Activated T-cell treated with anti-CD3 and anti-CD28 coated beads, Interleukin-2, amount 50 U/mL, for 24 hours (primary cell): ENCODE measurements at places on chromosomes 7 and 10.

DNA sequence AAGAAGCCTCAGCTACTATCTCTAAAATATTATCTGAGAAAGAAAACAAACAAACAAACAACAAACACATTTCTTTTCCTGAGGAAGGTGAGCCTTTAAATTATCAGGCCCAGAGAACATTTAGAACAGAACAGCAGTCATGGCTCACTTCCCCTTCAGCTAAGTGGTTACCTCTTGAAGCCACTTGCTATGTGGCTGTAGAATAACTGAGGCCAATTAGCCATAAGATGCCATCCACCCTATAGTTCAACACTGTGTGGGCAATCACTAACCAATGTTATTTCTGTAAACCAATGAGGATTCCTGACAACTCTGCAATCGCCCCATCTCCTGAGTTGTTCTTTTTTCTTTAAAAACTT, 3.7 kb upstream of the UPP1 start:
- no peak for DNase-seq

DNA sequence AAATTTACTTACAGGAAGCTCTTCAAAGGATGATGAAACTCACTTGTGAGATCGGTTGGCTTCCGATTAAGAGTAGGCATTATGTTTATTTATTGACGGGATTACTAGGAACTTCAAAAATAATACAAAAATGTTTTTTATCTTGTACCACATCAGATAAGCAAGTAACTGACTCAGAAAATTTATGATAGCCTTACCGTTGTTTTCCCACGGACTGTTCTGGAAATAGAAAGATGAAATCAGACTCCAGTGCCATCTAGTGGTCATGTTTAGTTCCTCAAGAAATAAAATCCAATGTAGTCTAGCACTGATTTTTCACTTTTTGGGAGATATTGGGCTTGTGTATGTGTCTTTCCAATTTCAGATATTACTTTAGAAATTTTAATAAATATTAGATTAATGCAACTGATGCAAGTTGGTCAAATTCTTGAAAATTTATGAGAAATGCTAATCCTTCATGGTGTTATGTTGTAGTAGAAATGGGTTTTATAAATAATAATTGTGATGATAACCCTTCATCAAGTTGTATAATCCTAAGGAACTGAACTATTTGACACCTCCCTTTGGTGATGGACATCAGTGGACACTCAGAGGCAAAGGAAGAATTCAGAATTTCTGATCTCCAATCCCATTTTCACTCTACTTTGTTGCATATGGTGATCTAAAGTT, 168.8 kb downstream of the TMEM26 start:
- DNase-seq: no peak

DNA sequence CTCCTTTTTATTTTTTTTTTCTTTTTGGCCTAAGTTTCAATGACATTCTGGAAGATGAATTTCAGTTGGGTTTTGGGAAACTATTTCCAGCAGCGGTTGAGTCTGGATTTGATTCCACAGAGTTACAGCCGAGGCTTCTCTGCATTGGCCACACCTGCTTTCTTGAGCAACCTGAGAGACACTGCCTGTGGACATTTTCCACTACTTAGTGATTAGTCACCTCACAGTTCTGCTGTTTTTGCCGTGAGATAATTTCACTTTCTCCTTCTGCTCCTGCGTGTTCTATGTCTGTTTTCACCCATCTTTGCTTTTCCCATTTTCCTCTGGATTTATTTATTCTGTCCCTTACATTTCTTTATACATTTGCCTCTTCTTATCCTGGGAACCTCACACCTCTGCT, 243.0 kb downstream of the BICC1 start:
- DNase-seq: no peak

- DNase-seq: peak; percentile 67
These were observed 1.1 kb upstream of the GSTO2 start for GRCh38 chr10:104267721-104268404.

DNA sequence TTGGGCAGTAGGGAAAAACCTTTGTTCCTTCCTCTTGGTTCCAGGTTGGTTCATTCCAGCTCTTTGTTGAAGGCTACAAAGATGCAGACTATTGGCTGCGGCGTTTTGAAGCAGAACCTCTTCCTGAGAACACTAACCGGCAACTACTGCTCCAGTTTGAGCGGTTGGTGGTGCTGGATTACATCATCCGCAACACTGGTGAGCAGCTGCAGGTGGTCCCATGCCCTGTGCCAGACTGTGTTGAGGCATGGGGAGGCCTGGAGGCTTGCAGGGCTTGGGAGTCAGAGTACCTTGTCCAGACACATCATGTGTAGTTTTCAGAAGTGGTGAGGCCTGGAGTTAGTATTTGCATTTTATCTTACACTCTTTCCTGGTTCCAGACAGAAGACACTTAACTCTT, 16.3 kb downstream of the PI4K2A start:
- DNase-seq: no peak

GRCh38 chr10:124626759-124627380, 117.3 kb downstream of the FAM53B start:
- peak; percentile 71 for DNase-seq

DNA sequence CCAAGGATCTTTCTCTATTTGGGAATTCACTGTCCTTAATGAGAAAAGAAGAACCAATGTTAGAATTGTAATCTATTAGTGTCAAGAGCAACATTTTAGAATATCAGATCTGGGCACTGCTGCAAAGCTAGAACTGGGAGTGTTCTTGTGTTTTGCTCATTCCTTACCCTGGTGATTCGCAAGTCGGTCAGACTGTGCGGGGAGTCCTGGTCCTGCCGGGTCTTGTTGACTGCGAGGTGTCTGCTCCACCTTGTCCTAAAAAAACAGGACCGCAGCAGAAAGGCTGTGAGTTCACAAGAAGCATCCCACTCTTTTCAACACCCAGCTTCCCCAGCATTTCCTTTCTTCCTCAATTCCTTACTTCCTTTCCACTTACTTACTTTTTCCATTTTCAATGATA, 79.0 kb downstream of the GRB10 start:
- DNase-seq: no peak

GRCh38 chr7:48259463-48260280, 88.4 kb downstream of the ABCA13 start:
- DNase-seq: no peak

GRCh38 chr10:7593063-7593462, 73.7 kb downstream of the ITIH5 start:
- no peak for DNase-seq

GRCh38 chr7:4745971-4746919, 29.2 kb upstream of the AP5Z1 start:
- DNase-seq: no peak

- DNase-seq: no peak
These were observed 64.6 kb downstream of the HERPUD2 start for GRCh38 chr7:35630024-35630972.

DNA sequence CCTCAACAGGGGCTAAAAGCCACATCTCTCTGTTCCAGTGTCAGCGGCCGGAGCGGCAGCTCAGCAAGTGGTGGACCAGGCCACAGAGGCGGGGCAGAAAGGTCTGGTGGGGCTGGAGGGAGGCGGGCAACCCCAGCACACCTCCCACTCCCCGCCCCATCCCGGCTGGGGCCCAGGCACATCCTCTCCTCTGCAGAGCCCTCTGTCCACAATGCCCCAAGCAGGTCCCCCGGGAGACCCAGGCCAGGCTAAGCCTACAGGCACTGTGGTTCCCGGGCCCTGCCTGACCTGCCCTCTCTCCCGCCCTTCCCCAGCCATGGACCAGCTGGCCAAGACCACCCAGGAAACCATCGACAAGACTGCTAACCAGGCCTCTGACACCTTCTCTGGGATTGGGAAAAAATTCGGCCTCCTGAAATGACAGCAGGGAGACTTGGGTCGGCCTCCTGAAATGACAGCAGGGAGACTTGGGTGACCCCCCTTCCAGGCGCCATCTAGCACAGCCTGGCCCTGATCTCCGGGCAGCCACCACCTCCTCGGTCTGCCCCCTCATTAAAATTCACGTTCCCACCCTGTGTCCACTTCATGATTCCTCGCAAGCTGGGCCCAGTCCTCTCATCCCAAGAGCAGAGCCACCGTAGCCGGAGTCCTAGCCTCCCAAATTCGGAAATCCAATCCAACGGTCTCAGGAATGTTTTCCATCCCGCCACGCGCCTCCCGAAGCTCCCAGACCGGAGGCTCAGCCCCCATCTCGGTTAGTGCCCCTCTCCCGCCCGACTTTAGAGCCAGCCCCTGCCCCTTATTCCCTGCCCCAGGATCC, 2.1 kb downstream of the ADIRF start:
- DNase-seq: no peak

DNA sequence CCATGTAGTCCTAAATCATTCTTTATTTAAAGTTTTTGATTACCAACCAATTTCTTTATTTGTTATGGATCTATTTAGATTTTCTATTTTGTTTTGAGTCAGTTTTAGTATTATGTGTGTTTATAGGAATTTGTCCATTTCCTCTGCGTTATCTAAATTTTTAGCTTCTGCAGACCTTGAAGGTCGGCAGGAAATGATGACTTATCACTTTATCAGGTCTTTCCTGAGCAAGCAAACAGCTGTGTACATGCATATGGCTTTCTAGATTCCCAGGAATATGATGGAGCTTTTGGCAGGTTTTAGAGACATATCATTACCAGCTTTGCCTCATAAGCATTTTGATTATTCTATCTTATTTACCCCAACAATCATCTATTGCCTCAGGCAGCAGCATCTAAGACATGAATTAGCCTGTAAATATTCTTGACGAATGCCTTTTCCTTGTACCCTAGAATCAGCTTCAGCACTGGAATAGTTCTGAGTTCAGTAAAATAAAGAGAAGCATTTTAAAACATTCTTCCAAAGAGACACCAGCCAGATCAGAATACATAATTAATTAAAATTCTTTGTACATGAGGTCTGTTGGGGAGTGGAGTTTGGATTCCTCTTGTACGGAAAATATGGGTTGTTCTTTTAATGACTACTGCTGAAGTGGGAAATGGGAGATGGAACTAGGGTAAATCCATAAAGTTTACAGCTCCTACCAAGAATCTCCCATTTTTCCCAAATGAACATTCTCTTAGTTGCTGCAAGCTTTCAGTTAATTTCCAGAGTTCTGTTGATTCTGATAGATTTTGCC, 408.8 kb upstream of the SEMA3C start:
- no peak for DNase-seq

- peak; percentile 68 for DNase-seq
These were observed 49.5 kb downstream of the CHN2 start for GRCh38 chr7:29243910-29244655.

- DNase-seq: no peak
These were observed 178.5 kb downstream of the AMPH start for GRCh38 chr7:38452681-38453108.

DNA sequence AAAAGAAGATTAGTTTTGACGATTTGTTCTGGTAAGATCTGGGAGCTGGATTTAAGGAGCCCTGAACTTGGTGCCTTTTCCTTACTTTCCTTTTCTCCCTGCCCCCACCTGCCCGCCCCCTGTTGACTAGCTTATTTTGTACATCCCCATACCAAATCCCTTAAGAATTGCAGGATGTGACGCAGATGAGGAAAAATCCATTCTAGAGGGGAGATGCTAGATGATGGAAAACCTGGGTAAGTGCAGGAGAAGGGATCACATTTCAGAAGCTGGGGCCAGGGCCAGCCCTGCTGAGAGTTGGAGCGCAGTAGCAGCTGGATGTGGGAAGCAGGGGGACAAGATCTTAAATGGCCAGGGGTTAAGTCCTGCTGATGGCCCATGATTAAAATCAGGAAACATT, 93.9 kb downstream of the CCDC3 start:
- DNase-seq: no peak

- DNase-seq: no peak
These were observed 50.1 kb upstream of the PRKAR1B start for GRCh38 chr7:776992-777727.

DNA sequence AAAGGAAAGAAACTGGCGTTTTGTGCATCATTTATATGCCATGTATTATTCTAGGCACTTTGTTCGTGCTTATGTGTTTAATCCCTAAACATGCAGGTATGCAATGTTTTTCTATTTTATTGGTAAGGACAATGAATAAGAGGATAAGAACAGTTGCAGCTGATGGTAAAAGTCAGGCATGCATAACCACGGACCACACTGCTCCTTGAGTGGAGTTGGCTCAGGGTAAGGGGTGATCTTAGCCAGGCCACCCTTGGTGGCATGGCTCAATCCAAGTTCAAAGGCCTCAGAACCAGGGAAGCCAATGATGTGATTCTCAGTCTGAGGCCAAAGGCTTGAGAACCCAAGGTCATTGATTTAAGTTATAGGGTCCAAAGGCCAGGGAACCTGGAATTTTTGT, 1068.1 kb downstream of the NRG3 start:
- DNase-seq: no peak

DNA sequence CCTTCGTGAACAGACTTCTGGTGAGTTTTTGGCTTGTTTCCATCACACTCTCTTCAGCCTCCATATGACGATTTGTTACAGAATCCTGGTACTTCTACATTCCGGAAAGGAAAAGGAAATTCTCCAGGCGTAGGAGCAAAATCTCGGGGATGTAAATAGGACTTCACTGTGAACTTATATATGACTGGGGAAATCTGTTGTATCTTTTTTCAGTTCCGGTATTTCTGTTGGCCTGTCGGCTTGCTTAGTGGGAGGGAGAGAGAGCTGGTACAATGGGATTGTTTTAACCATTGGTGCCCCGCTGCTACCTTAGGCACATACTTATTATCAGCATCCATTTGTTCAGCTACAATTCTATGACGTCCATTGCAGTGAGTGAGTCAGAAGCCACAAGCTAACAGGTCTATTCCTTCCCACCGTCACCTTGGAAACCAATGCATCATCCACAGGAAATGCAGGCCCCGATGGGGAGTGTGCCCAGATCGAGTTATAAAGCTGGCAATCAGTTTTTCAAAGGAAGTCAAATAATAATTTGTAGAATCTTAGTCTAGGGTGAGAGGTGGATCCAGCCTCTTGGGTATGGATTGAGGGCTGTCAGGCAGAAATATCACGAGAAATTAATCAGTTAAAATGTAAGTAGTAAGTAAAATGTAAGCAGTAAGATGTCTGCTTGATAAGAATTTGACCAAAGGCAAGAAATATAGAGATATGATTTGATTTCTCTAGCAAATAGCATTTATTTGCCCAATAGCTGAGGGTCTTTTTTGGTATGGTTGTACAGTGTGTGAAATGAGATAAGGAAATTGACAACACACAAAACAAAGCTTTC, 92.0 kb upstream of the MKLN1 start:
- peak; percentile 63 for DNase-seq

- DNase-seq: no peak
These were observed 228.8 kb downstream of the TMEM178B start for GRCh38 chr7:141302617-141303016.

DNA sequence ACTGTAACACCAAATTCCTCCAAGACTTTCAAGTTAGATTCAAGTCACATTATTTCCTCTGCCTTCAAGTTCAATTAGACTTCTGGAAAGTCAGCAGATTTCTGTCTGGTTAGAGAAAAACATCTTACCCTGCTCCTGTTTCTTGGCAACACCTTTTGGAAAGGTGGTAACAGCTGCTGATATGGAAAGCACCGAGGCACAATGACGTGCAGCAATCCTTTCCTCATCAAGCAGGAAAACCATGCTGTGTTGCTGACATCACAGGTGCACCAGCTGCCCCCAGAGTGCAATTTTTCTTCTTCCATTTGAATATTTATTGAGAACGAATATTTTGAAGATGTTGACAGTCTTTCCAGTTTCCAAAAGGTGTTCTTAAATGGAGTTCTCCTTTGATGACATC, 41.9 kb downstream of the ZNF800 start:
- DNase-seq: no peak

- DNase-seq: no peak
These were observed 57.5 kb downstream of the ICA1 start for GRCh38 chr7:8204339-8205030.

GRCh38 chr7:68718097-68718551, 880.2 kb upstream of the AUTS2 start:
- no peak for DNase-seq
